Stimulated activated CD4-positive, alpha-beta T cell treated with anti-CD3 and anti-CD28 coated beads, Interleukin-15, amount 100 ng/mL, for 1 hour (primary cell): ENCODE measurements at places on chromosomes 5 and 9.

DNA sequence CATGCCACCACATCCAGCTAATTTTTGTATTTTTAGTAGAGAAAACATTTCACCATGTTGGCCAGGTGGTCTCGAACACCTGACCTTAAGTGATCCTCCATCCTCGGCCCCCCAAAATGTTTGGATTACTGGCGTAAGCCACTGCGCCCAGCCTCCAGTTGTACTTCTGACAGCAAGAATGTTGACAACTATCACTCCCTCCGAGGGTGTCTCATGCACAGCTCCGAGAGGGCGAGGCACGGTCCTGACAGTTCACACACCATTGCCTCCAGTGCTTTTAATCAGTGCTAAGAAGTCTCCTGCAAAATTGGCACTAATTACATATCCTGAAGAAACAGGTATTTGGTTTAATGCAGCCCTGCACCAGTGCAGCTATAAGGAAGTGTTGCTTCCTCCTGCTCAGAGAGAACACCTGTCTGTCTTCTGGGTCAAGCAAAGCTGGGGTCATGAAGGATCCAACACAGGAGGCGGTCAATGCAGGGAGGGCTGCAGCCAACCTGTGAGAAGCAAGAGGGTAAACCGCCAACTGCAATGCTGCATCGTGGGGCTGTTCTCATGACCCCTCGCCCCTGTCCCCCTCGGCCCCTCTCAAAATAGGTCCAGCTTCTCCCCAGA lies 184.0 kb downstream of the MED10 start:
- DNase-seq: no peak

- DNase-seq: no peak
Observed at GRCh38 chr5:28234356-28234968, 1196.1 kb upstream of the CDH9 start.

- no peak for DNase-seq
Observed at GRCh38 chr5:17806818-17807468, 172.7 kb downstream of the TAF11L14 start.

DNA sequence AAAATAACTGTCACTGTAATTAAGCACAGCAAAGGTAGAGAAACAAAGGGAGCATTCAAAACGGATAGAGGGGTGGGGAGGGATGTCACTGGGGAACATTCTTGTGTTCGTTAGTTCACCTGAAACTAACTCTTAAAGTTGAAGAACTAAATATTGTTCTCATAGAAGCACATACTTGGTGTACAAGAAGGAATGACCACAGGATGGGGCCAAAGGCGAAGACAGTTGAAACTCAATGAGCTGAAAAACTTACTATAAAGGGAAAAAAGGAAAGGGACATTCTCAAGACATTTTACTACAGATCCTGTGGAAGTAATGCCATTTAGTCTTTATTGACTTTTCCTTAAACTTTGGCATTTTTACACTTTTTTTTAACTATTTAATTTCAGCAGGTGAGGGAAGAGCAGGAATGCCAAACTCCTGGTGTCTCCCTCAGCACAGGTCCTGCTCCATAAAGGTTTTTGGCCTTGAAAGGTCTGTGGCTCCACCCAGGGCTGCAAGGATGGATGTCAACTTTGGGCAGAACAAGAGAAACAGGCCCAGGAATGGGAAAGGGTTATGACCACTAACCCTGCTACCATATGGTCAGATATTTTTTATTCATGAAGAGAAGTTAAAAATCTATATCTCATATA lies 197.6 kb upstream of the RASA1 start:
- no peak for DNase-seq

DNA sequence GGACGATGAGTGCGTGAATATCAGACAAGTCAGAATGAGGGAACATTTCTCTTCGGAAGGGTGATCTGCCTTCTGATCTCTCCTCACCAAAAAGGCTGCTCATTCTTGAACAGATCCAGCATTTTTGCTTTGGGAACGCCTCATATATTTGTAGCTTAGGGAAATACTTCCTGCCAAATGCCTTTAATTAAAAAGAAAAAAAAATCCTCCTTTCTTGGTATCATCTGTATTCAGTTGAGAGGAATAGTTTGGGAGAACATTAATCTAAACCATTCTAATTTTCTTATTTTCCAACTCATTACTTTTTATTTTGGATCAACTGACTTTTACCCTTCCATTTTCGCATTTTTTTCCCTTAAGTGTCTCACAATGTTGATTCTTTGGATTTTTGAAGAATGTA lies 163.4 kb downstream of the SNX18 start:
- DNase-seq: no peak

DNA sequence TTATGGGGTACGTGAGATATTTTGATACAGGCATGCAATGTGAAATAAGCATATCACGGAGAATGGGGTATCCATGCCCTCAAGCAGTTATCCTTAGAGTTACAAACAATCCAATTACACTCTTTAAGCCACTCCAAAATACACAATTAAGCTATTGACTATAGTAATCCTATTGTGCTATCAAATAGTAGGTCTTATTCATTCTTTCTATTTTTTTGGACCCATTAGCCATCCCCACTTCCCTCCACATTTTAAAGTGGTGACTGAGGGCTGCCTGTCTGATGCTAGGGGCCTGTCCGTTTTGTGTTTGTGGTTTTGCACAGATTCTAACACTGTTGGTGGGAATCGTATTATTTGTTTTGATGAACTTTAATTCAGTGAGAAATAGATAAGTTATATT lies 129.7 kb upstream of the DHFR start:
- no peak for DNase-seq

- no peak for DNase-seq
Observed at GRCh38 chr5:55327281-55327680, 19.5 kb downstream of the MTREX start.

DNA sequence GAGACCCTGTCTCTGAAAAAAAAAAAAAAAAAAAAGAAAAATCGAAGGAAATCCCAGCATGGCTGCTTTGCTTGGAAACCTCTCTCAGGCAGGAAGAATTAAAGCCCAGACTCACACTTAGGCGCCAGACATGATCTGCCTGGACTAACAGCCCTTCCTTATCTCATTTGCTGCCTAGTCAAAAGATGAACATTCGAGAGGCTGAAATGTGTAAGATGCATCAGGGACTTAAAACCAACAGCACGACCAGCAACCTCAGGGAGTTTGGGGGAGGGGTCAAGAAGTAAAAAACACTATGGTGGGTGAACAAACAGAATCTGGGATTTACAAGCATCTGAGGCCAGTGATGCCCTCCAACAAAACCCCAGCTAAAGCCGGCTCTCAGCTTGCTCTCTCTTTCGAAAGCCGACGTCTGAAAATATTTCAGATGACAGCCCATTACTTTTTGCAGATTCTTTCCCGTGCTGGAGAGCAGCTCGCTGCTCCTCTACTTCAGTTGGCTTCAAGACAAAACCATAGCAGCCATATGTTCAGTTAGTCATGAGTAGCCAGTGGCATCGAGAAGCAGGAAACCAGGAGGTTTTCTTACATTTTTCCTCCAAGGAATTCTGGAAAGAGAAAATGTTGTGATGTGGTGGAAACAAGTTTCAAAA lies 249.9 kb downstream of the MARCHF11 start:
- DNase-seq: no peak

DNA sequence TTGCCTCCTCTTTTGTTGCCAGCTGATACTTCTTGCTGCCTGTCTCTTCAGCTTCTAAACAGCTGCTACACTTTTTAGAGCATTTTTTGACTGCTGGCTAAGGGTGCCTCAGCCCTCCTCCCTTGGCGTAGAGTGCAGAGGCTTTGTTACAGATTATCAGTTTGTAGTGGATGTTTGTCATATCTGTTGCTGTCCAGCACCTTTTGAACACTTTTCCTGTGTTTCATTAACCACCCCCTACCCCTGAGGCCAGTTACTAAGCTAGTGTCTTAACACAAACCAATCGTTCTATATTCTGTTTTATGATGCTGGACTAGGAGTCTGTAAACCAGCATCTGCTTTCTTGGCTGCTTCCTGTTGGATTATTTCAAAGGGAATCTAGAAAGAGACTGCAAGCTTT lies 441.5 kb downstream of the DNAH5 start:
- DNase-seq: no peak

DNA sequence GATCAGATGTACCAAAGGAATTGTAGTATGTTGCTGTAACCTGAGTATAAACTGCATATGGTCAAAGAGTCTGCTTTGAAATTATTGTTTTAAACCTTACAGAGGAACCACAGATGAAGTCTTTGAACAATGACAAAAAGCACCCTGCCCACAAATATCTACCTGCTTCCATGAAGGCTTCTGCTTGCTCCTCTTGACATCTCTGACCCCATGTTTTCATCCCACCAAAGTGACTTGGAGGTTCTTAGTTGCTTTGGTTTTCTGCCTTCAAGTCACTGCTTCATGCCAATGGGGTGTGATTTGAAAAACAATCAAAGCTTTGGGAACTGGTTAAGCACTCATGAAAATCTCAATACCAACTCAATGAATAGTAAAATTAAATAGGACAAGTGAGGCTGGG lies 194.6 kb upstream of the ACTBL2 start:
- DNase-seq: no peak

- no peak for DNase-seq
Observed at GRCh38 chr5:11903121-11903613, 1.1 kb downstream of the CTNND2 start.

DNA sequence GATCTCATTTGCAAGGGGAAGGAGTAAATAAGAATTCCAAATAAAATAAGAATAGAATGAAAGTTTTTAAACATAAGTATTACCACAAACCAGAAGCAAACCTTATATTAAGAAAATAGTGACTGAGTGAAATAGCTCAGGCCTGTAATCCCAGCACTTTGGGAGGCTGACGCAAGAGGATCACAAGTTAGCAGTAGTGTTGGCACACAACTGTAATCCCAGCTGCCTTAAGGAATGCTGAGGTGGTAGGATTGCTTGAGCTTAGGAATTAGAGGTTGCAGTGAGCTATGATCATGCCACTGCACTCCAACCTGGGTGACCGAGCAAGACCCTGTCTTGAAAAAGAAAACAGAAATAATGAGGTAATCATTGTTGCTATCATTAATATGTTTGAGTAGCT lies 47.0 kb downstream of the APC start:
- no peak for DNase-seq

GRCh38 chr5:79727451-79728355 lies 38.1 kb downstream of the CMYA5 start:
- no peak for DNase-seq

DNA sequence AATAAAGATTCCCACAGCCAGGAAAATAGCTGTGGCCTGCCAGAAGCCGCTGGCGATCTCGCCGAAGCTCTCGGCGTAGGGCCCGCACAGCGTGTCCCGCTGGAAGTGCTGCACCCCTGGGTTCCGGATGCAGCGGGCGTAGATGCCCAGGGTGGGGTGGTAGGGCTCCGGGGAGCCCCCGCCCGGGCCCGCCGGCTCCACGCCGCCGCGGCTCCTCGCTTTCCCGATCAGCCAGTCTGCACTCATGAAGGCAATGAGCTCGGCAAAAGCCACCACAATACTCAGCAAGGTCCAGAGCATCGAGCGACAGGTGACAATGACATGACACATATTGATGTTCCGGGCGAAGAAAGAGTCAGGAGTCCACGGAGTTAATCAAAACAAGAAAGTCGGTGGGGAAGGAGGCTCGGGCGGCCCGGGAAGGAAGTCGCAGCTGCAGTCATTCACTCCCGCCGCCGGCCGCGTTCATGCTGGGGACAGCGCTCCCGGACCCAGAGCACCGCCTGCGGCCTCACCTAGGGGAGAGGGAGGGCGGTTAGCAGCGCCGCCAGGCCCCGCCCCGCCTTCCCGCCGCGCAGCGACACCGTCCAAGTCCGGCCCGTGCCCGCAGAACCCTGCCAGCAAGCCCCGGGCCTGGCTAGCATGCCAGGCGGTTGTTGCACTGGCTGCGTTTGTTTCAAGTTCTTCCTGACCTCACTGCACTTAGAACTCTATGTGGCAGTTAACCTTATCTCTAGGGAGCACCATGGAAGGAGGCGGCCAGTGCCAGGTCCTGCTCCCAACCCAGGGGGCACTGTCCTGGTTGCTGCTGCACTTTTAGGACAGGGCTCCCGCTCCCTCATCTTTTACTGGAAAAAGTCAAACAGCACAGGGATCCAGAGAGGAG lies 138.4 kb downstream of the LHFPL2 start:
- DNase-seq: peak; percentile 1

DNA sequence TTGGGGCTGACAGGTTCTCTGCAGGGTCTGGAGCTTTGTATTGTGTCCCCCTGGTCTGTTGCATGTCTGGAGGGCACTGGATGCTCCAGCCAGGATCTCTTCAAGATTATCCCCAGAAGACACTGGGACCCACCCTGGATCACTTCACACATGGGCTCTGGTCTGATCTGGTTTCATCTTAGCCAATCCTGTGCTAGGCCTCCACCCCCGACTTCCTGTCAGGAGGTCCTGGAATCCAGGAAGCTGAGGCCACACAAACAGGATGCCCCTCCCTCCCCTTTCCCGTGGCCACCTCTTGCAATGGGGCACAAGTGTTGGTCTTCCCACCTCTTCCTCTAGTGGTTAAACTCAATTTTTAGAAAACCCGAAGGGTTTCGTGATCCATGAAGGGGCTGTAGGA lies 242.6 kb upstream of the MVB12B start:
- DNase-seq: no peak

- no peak for DNase-seq
Observed at GRCh38 chr5:73822278-73822988, 196.4 kb downstream of the ARHGEF28 start.

DNA sequence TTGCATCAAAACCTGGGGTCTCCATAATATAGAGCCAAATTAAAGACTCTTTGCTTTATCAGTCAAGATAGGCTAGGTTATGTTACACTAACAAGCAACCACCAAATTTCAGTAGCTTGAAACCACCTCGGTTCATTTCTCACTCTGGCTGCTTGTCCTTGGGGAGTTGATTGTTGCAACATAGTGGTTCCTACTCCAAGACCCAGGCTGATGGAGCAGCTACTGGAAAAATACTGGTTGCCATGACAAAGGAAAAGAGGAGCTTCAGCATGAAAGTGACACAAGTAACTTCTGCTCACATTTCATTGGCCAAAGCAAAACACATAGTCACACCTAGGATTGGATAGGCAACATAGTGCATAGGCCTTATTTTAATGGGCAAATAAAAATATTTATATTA lies 18.5 kb upstream of the RCL1 start:
- DNase-seq: no peak

- no peak for DNase-seq
Observed at GRCh38 chr5:64769855-64770254, 1.1 kb downstream of the CWC27 start.

DNA sequence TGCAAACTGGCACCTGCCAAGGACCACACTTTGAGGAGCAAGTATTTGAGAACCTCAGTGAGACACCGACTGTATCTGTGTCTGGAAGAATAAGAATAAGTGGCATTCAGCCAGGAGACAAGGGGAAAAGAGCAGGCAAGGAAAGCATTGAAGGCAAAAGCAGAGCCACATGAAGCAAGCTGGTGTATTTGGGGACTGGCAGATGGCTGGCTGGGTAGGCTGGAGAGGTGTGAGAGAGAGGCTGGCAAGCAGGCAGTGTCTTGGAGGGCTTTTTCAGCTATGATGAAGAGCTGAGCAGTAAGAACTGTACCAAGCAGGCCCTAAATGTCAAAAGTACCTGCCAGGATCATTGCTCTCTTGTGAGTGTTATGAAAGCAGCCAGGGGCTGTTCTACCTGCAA lies 14.1 kb upstream of the C5orf58 start:
- DNase-seq: no peak
